ENCODE measurements at places on chromosomes 13 and 19.
A peak's percentile ranks its signal among the peaks of the same experiment; 100 is the strongest.

DNA sequence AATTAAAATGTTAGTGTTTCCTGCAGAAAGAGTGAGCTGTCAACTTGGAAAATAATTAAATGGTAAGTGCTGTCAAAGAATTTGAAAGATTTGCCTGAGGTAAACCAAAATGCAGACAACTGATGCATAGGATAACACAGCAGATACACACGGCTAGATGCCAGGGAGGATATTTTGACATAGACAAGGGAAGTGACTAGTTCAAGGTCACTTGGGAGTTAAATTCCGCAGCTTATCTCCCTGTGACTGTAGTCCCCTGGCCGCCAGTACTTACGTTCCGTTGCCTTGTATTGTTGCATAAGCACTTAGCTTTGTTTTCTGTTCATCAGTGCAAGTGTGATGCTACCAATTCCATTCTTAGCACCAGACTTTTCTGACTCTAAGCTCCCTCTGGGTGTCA lies 247.3 kb upstream of the MAB21L1 start:
- DNase-seq = no peak

DNA sequence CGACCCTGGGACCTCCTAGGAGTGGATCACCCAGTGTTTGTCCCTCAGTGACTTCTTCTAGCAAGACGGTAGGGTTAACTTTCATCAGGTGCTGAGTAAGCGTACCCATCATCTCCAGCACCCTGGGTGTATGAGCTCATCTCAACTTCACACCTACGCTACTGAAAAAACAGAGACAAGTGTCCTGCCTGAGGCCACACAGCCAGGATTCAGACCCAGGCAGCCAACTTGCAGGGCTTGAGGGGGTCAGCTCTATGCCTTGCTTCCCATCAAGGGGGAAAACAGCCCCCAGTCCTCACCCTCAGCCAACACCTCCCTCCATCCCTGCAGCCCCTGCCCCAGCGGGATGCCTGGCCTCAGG lies 4.6 kb downstream of the TLE2 start:
- peak; percentile 3 for DNase-seq

DNA sequence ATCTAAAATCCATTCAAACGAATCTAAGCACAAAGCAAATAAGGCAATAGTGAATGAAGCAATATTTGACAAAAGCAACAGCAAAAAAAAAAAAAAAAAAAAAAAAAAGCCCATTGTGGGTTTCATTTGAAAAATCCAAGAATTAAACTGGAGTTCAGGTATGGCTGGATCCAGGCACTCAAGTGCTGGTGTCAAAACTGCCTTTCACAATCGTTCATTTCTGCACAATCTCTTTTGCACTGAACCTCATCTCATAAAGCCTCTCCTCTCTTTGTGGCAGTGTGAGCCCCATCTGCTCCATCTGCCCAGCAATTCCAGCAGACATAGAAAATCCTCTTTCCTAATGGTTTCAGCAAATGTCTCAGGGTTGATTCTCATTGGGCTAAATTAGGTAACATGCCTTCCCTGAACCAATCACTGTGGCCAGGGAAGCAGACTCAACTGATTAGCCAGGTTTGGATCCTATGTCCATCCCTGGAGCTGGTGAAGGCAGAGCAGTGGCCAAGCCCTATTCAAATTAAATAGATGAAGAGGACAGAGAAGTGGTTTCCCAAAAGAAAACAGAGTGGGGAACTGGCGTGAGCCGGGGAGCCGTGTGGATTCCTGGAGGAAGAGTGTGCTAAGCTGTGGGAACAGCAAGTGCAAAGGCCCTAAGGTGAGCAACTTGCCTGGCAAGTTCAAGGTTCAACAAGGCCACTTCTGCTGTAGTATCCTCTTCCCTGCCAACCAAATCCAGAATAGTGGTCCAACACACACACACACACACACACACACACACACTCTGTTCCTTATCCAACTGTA lies 1.2 kb upstream of the HIF3A start:
- no peak for DNase-seq

DNA sequence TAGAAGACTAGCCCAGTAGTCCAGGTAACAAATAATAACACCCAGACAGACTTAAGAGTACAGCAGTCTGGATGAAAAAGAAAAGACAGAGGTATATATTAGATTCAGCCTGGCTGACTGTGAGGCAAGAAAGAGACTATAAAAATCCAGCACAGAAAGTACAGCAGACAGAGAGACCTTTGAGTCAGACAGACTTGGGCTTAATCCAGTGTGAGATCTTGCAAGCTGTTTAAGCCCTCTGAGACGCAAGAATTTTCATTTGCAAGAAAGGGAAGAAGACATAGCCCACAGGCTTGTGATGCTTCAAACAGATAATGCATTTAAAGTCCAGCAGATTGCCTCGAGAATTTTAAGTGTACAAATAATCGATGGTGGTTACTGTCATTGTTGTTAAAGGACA lies 471.4 kb downstream of the LIG4 start:
- no peak for DNase-seq

- DNase-seq = no peak
Observed at GRCh38 chr19:30293051-30293785, 79.0 kb upstream of the ZNF536 start.

DNA sequence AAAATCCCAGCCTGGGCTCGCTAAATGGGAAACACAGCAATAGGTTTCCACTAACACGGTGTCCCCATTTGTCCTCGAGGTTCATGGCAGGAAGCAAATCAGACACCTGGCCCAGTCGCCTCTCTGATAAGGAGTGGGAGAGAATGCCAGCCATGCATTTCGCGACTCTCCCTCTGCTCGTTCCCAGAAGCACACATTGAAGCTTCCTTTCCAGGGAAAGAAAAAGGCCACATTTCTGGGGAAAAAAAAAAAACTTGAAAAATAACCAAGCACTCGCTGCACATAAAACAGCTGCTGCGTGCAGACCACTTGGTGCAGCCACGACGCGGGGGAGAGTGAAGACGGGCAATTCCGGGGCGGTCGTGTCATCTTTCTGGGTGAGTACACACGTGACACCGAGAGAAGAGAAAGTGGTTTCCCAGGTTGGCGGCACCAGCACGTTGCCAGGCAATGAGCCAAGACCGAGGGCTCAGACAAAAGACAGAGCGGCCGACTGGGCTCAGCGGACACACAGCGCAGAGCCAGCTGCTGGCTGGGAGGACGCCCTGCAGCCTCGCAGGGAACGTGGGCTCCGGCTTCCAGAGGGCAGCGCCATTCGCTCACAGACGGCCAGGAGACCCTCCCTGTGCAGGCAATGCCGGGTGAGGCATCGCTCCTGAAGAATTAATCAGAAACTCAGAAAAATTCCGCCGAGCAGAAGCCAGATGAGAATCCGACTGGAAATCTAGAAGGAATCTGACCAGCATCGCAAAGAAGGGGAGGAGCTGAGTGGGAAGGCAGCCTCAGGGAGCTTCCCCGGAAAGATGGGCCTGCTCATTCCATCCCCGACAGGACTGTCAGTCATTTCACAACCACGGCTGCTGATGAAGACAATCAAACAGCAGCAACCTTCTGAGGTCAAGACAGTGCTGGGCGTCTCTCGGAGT lies 83.2 kb upstream of the IRS2 start:
- peak; percentile 27 for DNase-seq

- no peak for DNase-seq
Observed at GRCh38 chr13:112486386-112487126, 101.4 kb downstream of the TUBGCP3 start.

DNA sequence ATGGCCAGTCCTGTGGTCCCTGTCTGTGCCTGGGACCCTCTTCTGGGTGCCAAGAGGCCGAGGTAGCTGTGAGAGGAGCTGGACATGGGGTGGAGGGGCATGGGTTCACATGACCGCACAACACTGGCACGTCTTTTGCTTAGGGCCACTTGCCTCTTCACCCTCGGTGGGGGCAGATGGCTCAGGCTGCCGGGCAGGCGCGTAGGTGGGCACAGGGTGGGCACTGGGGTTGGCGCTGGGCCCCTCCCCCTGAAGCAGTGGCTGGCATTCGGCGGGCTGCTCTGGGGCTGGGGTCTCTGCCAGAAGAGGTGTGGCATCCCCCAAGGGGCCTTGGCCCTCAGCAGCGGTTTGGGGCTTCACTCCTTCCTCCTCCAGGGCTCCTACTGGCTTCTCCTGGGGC lies 8.4 kb downstream of the PALM3 start:
- DNase-seq = no peak

GRCh38 chr13:97660594-97661260 lies 226.8 kb downstream of the RAP2A start:
- no peak for DNase-seq

DNA sequence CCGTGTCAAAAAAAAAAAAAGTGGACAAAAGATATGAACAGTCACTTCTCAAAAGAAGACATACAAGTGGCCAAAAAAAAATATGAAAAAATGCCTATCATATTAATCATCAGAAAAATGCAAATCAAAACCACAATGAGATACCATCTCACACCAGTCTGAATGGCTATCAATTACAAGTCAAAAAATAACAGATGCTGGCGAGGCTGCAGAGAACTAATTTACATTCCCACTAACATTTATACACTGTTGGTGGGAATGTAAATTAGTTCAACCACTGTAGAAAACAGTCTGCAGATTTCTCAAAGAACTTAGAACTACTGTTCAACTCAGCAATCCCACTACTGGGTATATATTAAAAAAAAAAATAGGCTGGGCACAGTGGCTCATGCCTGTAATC lies 26.5 kb upstream of the FOXO1 start:
- DNase-seq = no peak

DNA sequence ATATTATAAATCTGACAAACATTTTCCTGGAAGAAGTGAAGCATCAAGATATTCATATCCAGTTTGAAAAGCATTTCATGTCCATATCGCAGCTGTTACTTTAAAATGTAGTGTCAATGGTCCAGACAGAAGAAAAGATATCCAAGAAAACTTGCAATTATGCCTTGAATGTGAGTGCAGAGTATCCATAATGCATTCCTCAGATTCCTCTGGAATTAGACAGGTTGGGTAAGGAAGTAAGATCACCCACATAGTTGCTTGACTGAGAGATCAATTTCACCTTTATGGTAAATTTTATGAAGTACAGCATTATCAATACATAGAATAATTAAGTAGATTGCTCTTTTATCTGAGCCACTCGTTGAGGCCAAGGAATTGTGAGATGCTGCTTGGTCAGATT lies 327.0 kb upstream of the SLITRK5 start:
- no peak for DNase-seq

- DNase-seq = no peak
Observed at GRCh38 chr13:108425056-108425455, 155.5 kb downstream of the TNFSF13B start.

GRCh38 chr19:41376998-41377365 lies 649 bp downstream of the TMEM91 start:
- no peak for DNase-seq

DNA sequence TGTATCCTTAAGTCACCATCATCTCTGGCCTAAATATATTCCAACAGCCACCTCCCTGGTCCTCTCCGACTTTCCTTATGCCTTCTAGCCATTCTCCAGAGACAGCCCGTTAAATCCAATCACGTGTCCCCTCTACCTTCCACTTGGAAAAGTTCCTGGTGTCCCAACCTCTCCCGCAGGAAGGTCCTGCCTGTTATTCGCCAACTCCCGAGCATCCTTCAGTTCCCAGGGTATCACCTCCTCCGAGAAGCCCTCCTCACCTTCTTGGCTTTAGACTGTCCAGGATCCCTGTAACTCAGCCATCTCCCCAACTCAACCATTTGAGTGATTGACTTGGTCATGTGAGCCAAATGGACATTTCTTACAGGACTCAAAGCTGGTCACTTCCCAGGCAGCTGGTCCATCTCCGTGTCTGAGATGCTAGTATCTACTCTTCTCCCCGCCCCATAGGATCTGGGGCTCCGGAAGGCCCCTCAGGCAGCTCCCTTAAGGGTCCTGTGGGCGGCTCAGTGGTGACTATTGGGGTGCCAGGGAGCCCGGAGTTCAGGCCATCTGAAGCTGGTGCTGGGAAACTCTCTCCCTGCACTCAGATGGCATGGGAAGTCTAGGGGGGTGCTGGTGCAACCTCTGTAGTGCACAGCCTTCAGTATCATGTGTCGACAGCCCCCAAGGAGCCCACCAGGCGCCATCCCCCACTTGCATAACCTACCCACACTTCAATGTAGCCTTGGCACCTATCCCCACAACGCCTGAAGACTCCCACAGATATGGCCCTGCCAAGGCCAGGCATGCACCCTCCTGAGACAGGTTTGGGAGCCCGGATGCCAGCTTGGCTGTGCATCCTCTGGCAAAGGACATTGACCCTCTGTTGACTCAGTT lies 27.9 kb upstream of the NANOS3 start:
- no peak for DNase-seq

DNA sequence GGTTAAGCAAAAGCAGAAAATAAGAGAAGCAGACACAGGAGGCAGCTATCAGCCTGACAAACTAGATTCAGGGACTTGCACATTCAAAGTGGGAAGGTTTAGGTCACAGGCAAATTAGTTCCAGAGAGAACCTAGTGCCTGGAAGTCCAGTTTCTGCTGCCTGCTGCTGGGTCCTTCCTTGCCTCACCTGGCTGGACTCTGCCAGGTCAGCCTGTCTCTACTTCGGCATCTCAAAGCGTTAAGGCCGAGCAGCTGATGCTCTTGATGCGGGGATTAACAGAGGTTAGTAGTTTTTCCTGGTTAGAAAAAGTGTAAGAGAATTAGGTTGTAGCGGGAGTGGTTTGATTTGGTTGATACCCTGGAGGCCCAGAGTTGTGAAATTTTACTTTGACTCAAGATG lies 52.0 kb downstream of the KLF5 start:
- DNase-seq = no peak

DNA sequence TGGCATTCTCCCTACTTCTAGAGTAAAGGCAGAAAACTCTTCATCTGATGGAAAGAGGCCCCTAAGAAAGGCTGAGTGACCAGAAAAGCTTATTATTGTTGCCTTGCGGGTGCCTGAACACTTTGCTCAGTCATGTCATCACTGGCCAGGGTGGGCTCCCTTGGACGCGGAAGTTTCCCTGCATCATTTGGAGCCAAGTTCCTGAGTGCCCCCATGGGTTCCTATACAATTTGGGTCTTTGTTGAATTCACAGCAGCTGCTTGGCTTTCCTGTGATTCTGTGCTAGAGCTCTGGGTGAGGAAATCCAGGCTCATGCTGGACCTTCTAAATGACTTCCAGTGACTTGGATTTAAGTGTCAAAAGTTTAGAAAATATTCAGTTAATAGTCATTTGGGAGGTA lies 232.9 kb downstream of the LHFPL6 start:
- DNase-seq = no peak

DNA sequence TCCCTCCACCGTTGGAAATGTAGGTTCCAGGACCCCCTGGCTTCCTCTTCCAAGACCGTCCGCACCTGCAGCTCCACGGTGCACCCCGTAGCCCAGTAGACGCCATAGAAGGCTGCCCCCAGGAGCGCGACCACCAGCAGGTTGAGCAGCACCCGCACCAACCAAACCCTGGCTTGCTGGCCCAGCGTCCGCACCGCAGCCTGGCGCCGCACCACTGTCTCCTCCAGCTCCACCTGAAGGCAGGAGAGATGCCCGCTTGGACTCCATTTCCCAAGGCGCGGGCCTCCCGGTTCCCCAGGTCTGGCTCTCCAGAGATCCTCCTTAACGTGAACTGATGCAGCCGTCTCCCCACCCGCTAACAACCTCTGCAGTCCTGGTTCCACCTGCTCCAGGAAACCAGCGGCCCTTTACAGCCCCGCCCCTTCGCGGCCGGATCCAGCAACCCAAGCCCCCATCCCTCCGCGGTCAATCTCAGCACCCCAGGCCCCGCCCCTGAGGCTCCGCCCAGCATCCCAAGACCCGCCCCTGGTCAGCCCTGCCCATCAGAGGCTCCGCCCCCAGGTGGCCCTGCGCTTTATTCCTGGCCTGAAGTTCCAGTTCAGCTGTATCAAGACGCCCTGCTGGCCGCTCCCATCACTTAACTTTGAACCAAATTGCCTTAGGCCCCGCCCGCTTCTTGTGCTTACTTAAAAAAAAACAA lies 5.0 kb upstream of the LENG1 start:
- DNase-seq = peak; percentile 82

Data from iPS-NIHi11 (cell line).